ENCODE measurements at places on chromosomes 3 and 15. TPM values are rescaled to one million over a fixed set of nuclear protein-coding genes. Genes with fewer than 3 reads are reported as not detected.
A peak's percentile ranks its signal among the peaks of the same experiment; 100 is the strongest.

DNA sequence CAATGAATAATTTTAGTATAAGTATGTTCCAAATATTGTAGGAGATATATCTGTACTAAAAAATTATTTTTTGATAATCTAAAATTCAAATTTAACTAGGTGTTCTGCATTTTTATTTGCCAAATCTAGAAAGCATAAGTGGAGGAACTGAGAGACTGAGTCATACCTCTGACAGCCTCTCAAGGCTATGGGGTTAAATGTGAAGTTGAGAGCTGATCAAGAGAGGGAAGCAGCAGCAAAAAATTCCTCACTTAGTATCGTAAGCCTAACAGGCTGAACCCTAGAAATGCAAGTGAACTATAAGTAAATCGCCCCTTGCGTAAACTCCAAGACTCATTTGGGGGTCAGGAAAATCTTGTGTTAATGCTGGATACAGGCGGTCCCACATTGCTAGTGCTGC, 12.8 kb upstream of the TOPAZ1 start:
- no peaks in the 10 kb centered on the region for H3K27me3 ChIP-seq
- H3K27ac ChIP-seq, result no peak overlapping the region
- no peaks in the 10 kb centered on the region for H3K36me3 ChIP-seq
- no peaks in the 10 kb centered on the region for H3K4me1 ChIP-seq

- peak overlapping the region; percentile 71 for H3K27ac ChIP-seq
- H3K4me1 ChIP-seq, result peaks cover 74% of the 10 kb centered on the region
- H3K4me3 ChIP-seq, result peak overlapping the region; percentile 36
- DNase-seq, result peak; percentile 58
- no peaks in the 10 kb centered on the region for H3K36me3 ChIP-seq
Measured at GRCh38 chr3:63970631-63971475, 52.4 kb downstream of the PSMD6 start.

The TMEM45A gene
- 7.0 TPM for total RNA-seq

DNA sequence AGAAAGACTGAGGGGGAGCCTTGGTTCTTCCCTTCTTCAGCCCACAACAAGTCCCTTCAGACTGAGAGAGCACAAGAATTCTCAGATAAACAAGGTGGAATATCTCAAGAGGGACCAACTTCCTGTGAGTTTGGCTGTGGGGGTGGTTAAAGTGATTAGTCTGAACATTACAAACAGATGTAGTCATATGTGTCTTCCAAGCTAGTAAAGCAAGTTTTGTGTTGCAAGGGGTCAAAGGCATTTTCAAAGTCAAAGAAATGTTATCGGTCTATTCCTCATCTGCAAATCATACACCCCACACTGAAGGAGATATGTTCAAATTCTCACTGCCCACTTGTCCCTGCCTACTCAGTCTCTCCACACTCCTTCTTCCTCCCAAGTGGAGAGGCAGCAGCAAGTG, 242.5 kb downstream of the FAM43A start:
- H3K27me3 ChIP-seq, result no peaks in the 10 kb centered on the region
- no peak overlapping the region for H3K27ac ChIP-seq
- no peak overlapping the region for H3K4me3 ChIP-seq
- H3K36me3 ChIP-seq, result 0 out of 2 replicates have a peak, but pooled peaks cover 3% of the 10 kb centered on the region
- no peaks in the 10 kb centered on the region for H3K4me1 ChIP-seq
- no peak for DNase-seq

GRCh38 chr15:76987896-76988860, 6.7 kb upstream of the PSTPIP1 start:
- no peak for DNase-seq
- H3K4me1 ChIP-seq, result no peaks in the 10 kb centered on the region
- no peaks in the 10 kb centered on the region for H3K36me3 ChIP-seq
- H3K27ac ChIP-seq, result no peak overlapping the region

DNA sequence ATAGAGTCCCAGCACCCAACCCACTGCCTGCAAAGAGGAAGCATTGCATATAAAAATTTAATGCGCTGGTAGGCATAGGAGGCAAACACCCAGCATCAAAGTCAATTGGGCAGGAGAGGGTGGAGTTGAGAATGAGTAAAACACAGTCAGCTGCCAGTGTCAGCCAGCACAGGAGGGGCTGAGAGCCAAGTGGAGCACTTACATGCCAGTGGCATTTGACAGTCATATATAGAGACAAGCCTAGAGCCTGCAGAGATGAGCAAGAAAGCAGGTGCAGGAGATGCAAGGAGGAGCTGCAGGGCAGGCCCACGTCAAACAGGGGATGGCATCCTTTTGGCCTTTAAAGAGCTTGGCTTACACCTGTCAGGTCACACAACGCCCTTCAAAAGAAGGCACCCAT, 27.6 kb upstream of the ZFAND6 start:
- no peak for DNase-seq
- no peak overlapping the region for H3K27ac ChIP-seq
- H3K4me3 ChIP-seq, result no peak overlapping the region
- no peaks in the 10 kb centered on the region for H3K36me3 ChIP-seq
- peaks cover 35% of the 10 kb centered on the region for H3K4me1 ChIP-seq
- no peaks in the 10 kb centered on the region for H3K27me3 ChIP-seq

The GOLGA6L7 gene
- not detected for total RNA-seq

The CDHR4 gene
- total RNA-seq, result not detected

The SIDT1 gene
- 0.10 TPM for total RNA-seq

GRCh38 chr3:6860954-6861624, at the start of gene GRM7:
Gene GRM7, plus strand, starts transcription at chr3:6861115.
- H3K4me1 ChIP-seq, result no peaks in the 10 kb centered on the region
- H3K27me3 ChIP-seq, result peaks cover 13% of the 10 kb centered on the region
- peaks cover 11% of the 10 kb centered on the region for H3K36me3 ChIP-seq
- H3K27ac ChIP-seq, result no peak within 1 kb of the TSS

GRCh38 chr3:141271279-141272030, 39.8 kb downstream of the PXYLP1 start:
- H3K36me3 ChIP-seq, result no peaks in the 10 kb centered on the region
- no peak overlapping the region for H3K27ac ChIP-seq
- no peak overlapping the region for H3K4me3 ChIP-seq
- no peaks in the 10 kb centered on the region for H3K27me3 ChIP-seq
- DNase-seq, result no peak
- H3K4me1 ChIP-seq, result no peaks in the 10 kb centered on the region

- no peaks in the 10 kb centered on the region for H3K4me1 ChIP-seq
- H3K27ac ChIP-seq, result no peak overlapping the region
- H3K4me3 ChIP-seq, result no peak overlapping the region
- H3K36me3 ChIP-seq, result no peaks in the 10 kb centered on the region
Measured at GRCh38 chr15:97053635-97054034, 723.1 kb downstream of the NR2F2 start.

The B4GALT4 gene
- total RNA-seq, result 45.3 TPM

DNA sequence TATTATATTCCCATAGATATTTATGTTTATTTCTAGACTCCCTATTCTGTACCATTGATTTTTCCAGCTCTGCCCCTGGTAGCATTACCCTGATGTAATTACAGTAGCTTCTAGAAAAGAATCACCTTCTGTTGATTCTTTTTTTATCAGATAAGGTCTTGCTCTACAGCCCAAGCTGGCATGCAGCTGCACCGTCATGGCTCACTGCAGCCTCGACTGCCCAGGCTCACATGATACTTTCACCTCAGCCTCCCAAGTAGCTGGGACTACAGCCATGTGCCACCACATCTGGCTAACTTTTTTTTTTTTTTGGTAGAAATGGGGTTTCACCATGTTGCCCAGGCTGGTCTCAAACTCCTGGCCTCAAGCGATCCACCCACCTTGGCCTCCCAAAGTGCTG, 41.8 kb downstream of the SLC24A1 start:
- H3K27me3 ChIP-seq, result no peaks in the 10 kb centered on the region
- DNase-seq, result no peak
- no peaks in the 10 kb centered on the region for H3K36me3 ChIP-seq
- H3K4me1 ChIP-seq, result no peaks in the 10 kb centered on the region

DNA sequence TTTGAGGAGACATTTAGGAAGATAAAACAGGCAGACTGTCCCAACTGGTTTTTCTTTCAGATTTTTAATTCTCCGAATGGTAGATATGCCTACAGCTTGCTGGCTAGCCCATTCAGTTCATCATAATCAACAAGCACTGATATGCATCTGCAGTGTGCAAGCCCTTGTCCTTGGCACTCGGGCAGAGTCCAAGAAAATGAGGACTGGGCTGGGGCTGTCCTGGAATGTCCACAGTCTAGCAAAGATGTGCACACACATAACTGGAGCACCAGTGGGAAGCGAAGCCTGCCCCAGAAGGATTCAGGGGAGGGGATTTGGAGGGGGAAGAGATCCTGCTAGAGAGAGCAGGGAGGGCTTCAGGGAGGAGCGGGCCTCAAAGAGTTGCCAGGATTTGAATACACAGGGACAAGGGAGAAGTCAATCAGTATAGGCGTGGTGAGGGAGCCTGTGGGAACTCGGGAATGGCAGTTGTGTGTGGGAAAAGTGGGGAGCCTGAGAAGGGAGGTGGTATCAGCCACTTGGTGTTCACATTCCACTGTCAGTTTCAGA, 8.7 kb downstream of the FAH start:
- H3K27me3 ChIP-seq, result no peaks in the 10 kb centered on the region
- DNase-seq, result no peak
- no peaks in the 10 kb centered on the region for H3K36me3 ChIP-seq
- H3K4me3 ChIP-seq, result no peak overlapping the region
- H3K27ac ChIP-seq, result no peak overlapping the region
- H3K4me1 ChIP-seq, result no peaks in the 10 kb centered on the region

The LMAN1L gene
- total RNA-seq, result not detected

The PDIA5 gene
- 26.4 TPM for total RNA-seq

- no peaks in the 10 kb centered on the region for H3K4me1 ChIP-seq
- no peak overlapping the region for H3K4me3 ChIP-seq
- no peaks in the 10 kb centered on the region for H3K27me3 ChIP-seq
- DNase-seq, result peak; percentile 2
Measured at GRCh38 chr15:53384417-53384816, 375.0 kb downstream of the WDR72 start.

DNA sequence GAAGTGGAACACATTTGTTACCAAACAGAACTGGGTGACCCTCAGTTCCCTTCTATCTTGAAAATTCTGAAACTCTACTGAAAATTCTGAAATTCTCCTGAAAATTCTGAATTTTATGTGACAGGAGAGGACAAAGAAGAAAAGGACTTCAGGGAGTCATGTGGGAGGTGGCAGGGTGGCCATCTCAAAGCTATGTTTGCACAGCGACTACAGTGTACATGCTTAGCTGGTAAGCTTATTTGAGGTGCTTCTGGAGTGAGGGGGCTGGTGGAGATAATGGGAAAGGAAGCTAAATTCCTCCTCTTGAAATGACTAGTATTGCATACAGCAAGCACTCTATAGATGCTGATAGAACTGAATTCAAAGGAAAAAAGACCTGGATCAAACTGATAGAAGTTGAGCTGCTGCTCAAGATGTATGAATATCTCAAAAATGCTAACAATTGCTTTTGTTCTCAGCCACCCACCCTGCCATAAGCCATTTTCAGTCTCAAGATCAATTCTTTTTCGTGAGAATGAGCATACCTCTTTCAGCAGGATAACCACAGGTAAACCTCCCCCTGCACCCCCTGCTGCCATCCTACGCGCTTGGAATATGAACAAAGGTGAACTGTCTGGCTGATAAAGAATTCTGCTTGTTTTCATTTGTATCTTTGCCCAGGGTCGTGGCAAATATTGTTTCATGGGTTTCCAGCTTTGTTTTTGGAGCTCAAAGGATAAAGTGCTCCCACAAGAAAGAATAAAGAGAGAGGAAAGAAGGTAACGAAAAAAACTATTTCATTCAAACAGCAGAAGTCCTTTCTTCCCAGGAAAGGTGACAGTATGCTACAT, 16.6 kb upstream of the ARHGEF3 start:
- no peak overlapping the region for H3K27ac ChIP-seq
- no peak for DNase-seq
- no peak overlapping the region for H3K4me3 ChIP-seq
- H3K27me3 ChIP-seq, result no peaks in the 10 kb centered on the region
- H3K4me1 ChIP-seq, result peaks cover 7% of the 10 kb centered on the region
- no peaks in the 10 kb centered on the region for H3K36me3 ChIP-seq

The PP2D1 gene
- not detected for total RNA-seq
